Stimulated activated CD8-positive, alpha-beta memory T cell treated with anti-CD3 and anti-CD28 coated beads, Interleukin-7, amount 100 ng/mL, for 1 hour (primary cell): ENCODE measurements at places on chromosomes 2 and 18.
A peak's percentile ranks its signal among the peaks of the same experiment; 100 is the strongest.

- DNase-seq = no peak
Observed at GRCh38 chr2:220452561-220452960, 825.1 kb downstream of the SLC4A3 start.

GRCh38 chr2:205245001-205245400 is 437.3 kb upstream of the NRP2 start:
- DNase-seq = no peak

DNA sequence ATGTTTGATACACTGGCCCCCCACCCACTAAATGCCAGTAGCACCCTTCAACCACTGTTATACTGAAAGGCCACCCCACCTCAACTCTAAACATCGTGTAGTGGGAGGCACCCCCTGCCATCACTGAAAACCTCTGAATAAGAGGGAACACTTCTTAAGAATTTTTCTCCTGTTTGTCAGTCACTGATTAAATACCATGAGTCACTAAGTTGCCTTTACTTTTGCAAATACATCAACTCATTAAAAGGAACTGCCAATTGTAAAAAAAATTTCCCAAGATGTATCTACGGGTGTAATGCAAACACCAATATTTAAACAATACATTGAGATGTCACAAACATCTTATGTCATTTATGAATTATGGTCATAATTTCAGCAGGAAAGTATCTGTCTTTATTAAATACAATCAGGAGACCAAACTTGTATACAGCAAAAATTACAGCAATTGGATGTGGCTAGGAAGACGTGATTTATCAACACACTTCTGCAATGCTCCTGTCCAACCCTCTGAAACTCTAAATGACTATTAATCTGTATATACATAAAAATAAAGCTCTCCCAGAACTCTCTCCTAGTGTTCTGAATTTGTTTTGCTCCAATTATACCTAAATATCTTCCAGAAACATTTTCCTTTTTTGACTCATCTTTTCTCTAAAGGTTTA is 144.1 kb upstream of the STK17B start:
- no peak for DNase-seq

- no peak for DNase-seq
Observed at GRCh38 chr2:110113961-110114591, 1.5 kb downstream of the MALL start.

GRCh38 chr2:220246386-220246785 is 619.0 kb downstream of the SLC4A3 start:
- DNase-seq = no peak

GRCh38 chr2:123596621-123597020 is 428.5 kb upstream of the CNTNAP5 start:
- DNase-seq = no peak

DNA sequence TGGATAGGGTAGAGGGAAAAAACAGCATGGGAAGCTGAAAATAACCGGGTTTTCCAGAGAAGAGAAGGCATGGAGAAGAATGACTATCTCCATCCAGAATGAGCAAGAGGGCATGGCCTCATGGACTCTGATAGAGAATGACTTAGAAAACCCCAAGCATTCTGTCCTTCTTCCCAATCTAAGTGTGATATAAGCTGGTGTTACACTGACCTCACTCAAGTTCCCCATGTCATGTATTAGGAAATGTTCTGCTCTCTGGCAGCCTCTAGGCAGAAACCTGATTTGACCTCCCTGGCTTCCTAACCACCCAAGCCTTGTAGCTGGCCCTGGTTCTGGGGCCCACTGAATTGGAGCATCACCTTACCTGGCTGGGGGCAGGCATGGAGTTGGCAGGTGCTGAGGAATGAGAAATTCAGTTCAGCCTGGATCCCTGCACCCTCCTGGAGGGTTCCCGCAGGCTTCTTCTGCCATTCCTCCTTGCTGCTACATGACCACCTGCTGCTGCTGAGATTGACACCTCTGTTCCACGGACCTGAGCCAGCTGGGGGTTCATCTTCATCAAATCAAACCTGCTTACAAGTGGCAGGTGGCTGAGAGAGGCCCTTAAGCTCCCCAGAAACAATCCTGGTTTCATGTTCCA is 5.2 kb upstream of the SIGLEC15 start:
- no peak for DNase-seq

DNA sequence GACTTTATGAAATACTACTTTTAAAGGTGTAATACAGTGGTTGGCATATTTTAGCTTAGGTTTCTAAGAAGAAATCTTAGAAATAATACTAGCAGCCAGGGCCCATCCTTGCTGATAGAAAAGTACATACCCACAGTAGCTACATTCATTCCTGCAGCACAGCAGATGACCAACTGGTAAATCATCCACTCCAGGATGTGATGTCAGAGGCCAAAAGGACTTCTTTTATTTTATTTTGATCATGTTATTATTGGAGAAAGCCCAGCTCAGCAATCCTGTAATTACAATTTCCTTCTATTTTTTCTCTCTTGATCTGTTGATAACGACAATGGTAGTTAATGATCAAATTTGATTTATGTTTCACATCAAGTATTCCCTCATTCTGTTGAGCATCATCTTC is 18.0 kb upstream of the TTN start:
- DNase-seq = no peak

GRCh38 chr2:165594231-165594934 is 124.9 kb downstream of the CSRNP3 start:
- no peak for DNase-seq

DNA sequence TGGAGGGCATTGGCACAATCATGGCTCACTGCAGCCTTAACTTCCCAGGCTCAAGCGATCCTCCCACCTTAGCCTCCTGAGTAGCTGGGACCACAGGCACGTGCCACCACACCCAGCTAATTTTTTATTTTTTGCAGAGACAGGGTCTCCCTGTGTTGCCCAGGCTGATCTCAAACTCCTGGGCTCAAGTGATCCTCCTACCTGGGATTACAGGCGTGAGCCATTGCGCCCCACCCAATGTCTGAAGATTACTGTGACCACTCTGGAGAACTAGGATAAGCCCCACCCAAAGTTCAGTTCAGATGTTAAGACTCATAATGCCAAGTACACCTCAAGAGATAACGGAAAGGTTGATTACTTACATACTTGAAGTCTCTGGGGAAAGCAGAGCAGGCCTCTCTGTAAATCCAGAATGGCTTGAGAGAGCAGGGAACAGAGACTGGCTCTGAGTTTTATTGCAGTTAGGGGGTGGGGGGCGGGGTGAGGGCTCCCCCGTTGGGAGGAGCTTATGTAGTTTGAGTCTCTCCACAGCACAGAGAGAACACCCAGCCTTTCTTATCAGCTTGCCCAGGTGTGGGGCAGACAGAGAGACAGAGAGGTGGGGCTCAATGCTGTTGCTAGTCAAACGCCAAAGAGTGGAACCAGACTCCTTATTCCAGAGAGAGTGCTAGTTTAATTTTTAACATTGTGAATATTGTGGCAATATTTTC is 26.5 kb upstream of the ERICH2 start:
- DNase-seq = no peak

DNA sequence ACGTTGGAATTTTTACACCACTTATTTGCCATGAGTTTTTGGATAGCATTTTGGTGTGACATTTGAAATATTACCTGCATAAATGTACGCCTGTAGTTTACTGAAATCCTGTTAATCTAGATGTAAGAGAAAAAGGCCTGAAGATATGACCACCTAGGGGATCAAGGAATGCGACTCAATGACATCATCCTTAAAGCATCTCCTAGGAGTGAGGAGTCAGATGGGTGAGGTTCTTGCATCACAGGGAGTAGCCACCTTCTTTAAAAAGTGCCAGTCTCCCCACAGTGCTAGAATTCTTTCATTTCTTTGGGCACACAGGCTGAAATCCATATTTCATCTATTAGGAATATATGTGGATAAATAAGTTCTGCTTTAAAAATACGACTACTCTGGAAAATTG is 34.5 kb downstream of the ADCYAP1 start:
- DNase-seq = no peak

- DNase-seq = no peak
Observed at GRCh38 chr2:6896930-6897759, 19.6 kb downstream of the RSAD2 start.

DNA sequence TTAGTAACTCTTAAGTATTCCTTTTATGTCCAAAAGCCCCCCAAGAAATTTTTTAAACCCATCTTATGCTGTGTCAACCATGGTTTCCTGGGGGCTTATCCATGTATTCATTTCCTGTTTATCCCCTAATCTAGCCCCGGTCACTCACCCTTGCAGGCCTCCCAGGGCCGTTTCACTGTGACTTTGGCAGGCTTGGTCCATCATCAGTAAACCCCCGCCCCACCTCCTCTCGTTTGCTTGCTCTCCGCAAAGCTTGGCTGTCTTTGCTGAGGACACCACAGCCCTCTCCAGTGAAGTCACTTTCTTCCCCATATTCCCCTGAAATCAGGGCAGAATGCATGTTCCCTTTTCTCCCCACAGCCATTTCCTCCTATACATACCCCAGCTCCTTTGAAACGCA is 7.2 kb upstream of the TMEM177 start:
- no peak for DNase-seq

- DNase-seq = no peak
Observed at GRCh38 chr2:119647440-119648169, 31.4 kb upstream of the TMEM177 start.

GRCh38 chr2:54073796-54074195 is 41.6 kb upstream of the ACYP2 start:
- no peak for DNase-seq

GRCh38 chr2:222730366-222730999 is 59.0 kb downstream of the MOGAT1 start:
- no peak for DNase-seq

GRCh38 chr2:96665083-96665569 is 22.6 kb downstream of the FER1L5 start:
- DNase-seq = no peak

- DNase-seq = no peak
Observed at GRCh38 chr2:50615291-50615690, 416.6 kb downstream of the NRXN1 start.

DNA sequence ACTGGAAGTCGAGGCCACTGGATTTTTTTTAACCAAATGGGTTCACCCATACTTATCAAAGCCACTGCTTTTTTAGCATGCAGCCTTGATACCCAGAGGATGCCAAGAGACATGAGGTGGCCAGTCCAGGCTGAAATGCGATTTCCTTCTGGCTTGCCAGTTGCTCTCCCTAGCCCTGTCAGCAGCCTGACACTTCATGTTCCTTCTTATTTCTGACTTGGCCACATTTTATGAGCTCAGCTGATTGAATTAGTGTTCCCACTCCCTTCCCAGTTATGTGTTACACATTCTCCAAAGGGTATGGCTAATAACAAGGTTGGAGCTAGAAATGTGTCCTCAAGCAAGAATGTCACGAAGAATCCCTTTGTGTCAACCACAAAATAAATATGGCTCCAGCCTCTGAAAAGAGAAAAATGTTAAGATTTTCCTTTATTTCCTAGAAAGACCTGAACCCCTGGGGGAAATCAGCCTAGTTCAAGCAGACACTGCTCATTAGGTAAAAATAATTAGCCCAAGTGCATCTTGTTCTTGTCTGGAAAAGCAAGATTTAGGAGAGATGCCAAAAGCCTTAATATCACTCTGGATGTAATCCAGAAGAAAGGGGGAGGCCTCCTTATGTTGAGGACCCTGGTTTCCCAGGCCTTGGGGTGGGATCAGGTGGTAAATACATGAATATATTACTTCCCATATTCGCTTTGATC is 121.7 kb upstream of the TACR1 start:
- DNase-seq = no peak

- no peak for DNase-seq
Observed at GRCh38 chr2:122565364-122565763, 809.9 kb downstream of the TSN start.

GRCh38 chr2:37325625-37326071 is 1.0 kb upstream of the PRKD3 start:
- DNase-seq = no peak

GRCh38 chr18:3584266-3584861 is 134.4 kb downstream of the TGIF1 start:
- no peak for DNase-seq

GRCh38 chr18:3528231-3528630 is 78.3 kb downstream of the TGIF1 start:
- DNase-seq = no peak

DNA sequence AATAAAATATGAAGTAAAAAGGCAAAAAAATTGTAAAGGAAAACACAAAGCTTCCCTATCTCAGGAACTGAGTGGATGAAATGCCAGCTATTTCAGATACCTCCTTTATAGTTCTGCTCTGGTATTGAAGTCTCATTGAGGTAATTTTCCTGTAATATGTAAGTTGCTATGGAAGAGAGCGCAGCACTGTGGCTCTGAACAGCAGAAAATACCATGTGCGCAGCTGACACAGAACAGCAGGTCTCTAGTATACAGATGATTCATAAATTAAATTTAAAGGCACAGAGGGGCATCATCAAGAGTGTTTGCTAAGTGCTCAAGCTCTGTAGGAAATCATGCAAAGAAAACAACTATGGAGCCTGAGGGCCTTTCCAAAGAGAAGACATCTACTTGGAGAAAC is 315.3 kb upstream of the CDH7 start:
- no peak for DNase-seq

DNA sequence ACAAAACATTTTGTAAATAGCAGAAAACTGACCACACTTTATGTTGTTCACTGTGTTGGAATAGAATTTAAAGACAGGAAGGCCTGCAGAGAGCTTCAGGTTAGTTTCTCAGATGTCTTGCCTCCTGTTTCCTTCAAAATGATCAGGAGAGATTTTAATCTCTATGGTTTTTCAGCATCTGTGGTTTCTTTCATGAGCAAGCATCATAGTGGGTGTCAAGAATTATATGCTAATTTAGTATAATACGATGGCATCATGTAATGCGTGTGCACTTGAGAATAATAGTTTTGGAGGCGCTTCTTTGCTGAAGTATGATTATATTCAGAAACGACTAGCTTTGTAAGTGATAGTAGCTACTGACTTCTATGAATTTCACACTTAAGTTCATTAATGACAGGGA is 149.9 kb downstream of the PLCL1 start:
- no peak for DNase-seq

DNA sequence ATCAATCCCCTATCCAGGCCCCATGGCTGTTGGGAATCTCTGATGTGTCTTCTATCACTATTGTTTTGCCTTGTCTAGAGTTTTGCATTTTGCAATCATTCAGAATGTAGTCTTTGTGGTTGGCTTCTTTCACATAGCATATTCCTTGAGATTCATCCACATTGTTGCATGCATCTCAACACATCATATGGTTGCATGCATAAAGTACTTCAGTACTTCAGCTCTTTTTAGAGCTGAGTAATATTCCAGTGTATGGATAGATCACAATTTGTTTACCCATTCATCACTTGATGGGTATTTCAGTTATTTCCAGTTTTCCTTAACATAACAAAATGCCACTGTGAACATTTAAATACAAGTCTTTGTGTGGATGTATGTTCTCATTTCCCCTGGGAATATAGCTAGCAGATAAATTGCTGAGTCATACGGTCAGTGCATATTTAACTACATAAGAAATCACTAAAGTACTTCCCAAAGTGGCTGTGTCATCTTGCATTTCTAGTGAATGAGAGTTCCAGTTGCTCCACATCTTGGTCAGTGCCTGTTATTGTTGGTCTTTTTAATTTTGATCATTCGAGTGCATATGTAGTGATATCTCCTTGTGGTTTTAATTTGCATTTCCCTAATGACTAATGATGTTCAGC is 138.8 kb downstream of the BCL11A start:
- no peak for DNase-seq

GRCh38 chr2:216426166-216426777 is 14.0 kb downstream of the SMARCAL1 start:
- no peak for DNase-seq

GRCh38 chr18:59358712-59359575 is at the start of gene LMAN1:
TSS of gene LMAN1 (minus strand) at chr18:59359265. CDS start at chr18:59359244, 21 bp downstream.
- DNase-seq = peak; percentile 82

GRCh38 chr2:158716921-158717320 is 78.2 kb upstream of the DAPL1 start:
- DNase-seq = no peak
